Epithelial cell of proximal tubule (primary cell): ENCODE measurements at places on chromosomes 7 and 10. TPM values are rescaled to one million over a fixed set of nuclear protein-coding genes. Genes with fewer than 3 reads are reported as not detected.

- DNase-seq: no peak
Measured at GRCh38 chr10:7320072-7320471, 90.8 kb downstream of the SFMBT2 start.

DNA sequence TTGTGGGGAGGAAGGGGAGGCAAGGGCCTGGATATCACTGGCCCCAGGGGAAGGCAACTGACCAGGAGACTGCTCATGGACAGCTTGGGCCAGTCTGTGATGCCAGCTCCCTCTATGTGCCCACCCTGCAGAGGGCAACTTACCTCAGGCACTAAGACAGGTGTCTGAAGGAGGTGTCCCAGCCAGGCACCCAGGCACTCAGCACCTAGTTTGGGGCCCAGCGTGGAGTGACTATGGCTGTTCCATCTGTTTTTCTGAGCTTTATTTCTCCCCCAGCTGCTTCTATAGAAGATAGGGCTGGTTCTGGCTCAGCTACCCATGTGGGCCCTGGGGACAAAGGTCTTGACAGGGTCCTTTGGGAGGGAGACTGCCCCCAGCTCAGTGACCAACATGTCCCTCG, 150.6 kb upstream of the PCBD1 start:
- no peak for DNase-seq

The SPDYE1 gene
- total RNA-seq: not detected in 2 replicates

The MCU gene
- total RNA-seq: 27.2 and 32.7 TPM in 2 replicates

DNA sequence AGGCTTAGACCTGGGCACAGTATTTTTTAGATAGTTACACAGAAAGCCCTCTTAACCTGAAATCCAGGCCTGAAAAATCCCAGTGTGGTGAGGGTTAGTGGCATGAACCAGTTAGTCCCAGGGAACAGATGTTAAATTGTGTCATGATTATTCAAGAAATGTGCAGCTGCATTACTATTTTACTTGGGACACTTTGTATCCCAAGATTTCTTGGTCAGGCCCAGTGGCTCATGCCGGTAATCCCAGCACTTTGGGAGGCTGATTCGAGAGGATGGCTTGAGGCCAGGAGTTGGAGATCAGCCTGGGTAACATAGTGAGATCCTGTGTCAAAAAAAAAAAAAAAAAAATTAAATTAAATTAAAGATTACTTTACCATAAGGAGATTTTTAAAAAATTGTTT, 36.0 kb upstream of the OTUD1 start:
- DNase-seq: no peak

GRCh38 chr7:130136579-130137167, 66.3 kb downstream of the KLHDC10 start:
- DNase-seq: no peak

DNA sequence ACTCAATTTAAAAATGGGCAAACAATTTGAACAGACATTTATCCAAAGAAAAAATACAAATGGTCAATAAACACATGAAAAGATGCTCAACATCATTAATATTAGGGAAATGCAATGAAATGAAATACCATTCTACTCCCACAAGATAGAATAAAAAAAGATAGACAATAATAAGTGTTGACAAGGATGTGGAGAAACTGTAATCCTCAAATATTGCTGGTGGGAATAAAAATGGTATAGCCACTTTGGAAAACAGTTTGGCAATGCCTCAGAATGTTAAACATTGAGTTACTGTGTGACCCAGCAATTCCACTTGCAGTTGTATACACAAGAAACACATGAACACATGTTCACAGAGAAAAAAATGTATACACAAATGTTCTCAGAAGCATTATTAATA, 197.6 kb downstream of the RELN start:
- no peak for DNase-seq

- no peak for DNase-seq
Measured at GRCh38 chr7:20358106-20358505, 27.4 kb downstream of the ITGB8 start.

DNA sequence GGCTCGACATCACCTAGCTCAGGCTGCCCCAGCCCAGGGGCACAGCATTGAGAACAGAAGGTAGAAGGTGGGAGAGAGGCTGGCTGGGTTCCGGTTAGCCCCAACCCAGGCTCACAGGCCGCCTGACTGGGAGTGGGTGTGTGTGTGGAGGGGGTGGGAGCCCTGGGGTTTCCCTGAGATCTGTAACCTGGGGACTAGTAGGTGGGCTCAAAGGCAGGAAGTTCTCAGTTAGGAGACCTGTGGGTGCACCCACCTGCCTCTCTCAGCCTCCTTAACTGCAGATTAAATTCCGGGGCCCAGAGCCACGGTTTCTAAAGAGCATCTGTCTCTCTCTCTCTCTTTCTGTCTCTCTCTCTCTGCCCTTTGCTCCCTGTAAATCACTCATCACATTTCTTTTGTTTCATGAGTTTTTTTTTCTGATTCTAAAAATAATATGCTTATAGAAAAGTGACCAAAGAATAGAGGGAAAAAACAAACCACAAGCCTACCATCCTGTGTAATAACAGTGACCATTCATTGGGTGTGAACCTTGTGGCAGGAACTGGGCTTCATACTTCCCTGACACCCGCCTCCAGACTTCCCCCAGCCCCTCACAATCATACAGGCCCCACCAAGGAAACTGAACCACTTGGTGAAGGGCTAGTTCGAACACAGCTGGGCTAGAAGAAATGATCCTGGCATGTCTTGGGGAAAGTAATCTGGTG, 83.4 kb upstream of the SMNDC1 start:
- DNase-seq: no peak

DNA sequence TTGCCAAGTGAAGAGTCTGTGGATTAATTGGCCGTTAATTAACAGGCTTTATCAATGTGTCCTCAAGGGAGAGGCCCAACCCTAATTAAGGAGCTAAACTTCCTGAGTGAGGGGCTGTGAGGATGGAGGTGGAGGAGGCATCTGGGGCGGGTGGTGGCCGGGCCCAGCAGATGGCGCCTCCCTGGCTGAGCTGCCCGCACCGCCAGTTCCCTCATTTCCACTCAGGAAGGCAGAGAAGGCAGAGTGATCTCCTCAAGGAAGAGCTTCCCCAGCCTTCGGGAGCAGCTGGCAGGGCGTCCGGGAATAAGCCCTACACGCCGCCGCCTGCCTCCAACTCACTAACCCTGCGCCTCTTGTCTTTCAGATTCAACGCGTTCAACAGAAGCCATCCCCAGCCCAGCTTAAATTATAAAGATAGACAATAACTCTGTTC, 112.2 kb downstream of the CYTH3 start:
- no peak for DNase-seq

The FBXL13 gene
- 0.51 and 1.6 TPM in 2 replicates for total RNA-seq

The KCNMA1 gene
- total RNA-seq: 12.5 and 19.5 TPM in 2 replicates

- no peak for DNase-seq
Measured at GRCh38 chr7:26076691-26077090, 75.3 kb upstream of the NFE2L3 start.

DNA sequence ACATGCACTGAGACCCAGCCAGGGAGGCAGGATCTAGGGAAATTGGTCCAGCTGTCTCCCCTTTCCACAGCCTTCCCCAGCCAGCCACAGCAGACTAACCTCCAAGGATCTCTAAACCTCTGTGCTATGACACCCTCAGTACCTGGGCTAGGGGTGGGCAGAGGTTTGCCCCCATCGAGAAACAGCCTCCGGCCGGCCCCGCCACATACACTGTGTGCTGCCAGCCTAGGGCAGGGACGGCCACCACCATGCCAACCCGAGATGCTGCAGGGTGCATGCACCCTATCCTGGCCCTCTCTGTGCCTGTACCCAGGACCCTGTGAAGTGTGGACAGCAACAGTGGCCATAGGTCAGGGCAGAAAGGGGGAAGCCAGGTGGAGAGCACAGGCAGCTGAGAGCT, 58.1 kb downstream of the PARP12 start:
- DNase-seq: no peak

- no peak for DNase-seq
Measured at GRCh38 chr7:47933215-47933614, 15.1 kb downstream of the PKD1L1 start.

GRCh38 chr7:155953781-155954549, 141.7 kb upstream of the SHH start:
- DNase-seq: no peak

The CRTAC1 gene
- total RNA-seq: 0.06 TPM in 1 of 2 replicates, not detected in the other

The DGKB gene
- 0.69 TPM in 1 of 2 replicates, not detected in the other for total RNA-seq

- no peak for DNase-seq
Measured at GRCh38 chr10:37436357-37436756, 311.0 kb downstream of the ANKRD30A start.

The ICA1 gene
- total RNA-seq: 9.6 and 30.3 TPM in 2 replicates

- DNase-seq: no peak
Measured at GRCh38 chr7:75842836-75843446, 29.3 kb upstream of the CCL24 start.

DNA sequence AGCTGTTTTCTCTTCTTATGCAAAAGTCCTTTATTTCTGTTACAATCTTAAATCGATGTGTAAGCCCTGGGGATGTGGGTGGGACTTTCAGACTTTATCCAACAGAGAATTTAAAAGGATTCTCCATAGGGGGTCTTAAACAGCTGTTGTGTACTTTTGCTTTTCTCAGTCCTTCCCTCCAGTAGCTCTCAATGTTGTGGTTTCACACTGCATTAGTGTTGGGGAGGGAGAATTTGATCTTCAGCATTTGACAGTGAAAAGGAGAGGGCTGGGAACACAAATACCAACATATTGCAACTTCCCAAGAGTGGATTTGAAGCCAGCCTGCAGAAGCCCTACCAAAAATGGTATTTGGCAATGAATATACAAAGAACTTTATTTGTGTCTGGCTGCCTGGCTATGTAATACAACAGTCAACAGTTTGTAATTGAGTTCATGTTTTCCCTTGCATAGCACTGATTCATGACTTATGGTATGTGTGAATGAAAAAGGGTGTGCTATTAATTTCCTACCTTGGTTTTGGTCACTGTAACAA, 80.1 kb upstream of the CAPZA2 start:
- DNase-seq: no peak

DNA sequence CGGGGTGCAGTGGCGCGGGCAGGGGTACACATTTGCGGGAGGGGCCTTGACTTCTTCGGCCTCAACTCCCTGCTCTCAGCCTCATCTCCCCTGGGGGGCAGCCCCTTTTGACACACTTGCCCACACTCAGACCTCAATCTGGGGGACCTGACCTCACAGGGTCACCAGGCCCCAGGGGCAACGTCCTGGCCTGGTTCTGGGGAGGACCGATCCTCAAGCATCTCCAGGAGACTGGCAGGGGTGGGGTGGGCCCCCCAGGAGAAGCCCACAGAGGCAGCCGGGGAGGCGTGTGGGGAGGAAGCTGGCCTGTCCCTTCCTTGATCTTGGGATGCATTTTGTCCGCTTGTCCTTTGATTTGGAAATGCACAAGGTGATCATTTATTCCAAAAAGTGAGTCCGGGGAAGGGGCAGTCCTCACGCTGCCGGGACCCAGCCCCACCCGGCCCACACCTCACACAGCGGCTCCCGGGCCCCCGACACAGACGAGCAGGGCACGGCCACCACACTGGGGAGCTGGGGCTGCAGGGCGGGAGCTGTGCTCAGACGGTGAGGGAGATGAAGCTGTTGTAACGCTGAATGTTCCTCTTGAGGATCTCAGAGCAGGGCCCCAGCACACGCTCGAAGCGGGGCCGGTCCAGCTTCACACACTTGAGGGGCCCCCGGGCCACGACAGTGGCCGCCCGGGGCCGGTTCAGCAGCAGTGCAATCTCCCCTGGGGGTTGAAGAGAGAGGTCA, 30.4 kb upstream of the PDGFA start:
- DNase-seq: no peak

The GHRHR gene
- total RNA-seq: not detected in 2 replicates
